ENCODE measurements at places on chromosomes 16 and 17.

DNA sequence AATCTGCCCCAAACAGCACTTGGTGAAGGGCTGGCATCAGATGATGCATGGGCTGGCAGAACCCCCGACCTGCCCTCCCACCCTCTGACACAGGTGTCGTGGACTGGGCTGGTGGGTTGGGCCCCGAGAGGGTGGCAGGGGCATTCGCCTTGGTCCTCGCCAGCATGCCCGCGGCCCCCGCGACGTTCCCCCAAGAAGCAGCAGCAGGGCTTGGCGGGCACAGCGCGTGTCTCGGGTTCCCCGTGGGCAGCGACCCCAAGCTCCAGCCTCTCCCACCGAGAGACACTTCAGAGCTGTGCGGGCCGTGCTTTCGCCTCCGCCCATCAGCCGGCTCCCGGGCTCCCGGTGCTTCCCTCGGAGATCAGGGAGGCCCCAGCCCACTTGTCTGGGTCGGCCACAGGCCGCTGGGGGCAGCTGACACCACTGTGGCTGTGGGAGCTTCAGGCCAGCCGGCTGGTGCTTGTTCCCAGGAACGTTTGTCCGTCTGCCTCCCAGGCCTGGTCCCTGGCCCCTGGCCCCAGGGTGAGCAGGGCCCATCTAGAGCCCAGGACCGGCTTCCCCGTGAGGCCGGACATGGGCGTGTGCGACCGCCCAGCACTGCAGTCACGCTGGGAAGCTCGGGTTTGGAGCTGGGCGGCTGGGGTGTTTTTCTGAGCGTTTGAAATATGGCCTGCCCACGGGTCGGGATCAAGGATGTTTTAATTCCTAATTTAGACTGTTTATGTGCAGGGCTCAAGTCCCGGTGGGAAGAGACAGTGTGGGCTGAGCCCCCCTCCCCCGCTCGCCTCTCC, 16.6 kb downstream of the CACNA1H start:
- DNase-seq: no peak

GRCh38 chr16:66129196-66129595, 237.3 kb upstream of the CDH5 start:
- no peak for DNase-seq

GRCh38 chr16:11639925-11640899, 28.0 kb upstream of the SNN start:
- no peak for DNase-seq

DNA sequence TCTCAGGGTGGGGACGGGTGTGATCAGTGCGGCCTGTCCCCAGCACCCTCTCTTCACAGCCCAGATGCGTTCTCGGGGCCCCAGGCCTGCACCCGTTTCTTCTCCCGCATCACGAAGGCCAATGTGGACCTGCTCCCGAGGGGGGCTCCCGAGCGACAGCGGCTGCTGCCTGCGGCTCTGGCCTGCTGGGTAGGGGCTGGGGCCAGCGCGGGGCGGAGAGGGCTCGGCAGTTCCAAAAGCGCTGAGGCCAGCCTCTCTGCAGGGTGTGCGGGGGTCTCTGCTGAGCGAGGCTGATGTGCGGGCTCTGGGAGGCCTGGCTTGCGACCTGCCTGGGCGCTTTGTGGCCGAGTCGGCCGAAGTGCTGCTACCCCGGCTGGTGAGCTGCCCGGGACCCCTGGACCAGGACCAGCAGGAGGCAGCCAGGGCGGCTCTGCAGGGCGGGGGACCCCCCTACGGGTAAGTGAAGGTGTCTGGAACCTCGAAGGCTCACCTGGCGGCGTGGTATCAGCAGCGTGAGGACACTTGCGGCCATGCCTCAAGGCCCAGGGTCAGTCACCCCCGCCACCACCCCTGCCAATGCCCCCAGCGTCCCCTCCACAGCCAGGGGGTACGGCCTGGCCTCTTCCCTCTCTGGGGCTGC, 4.4 kb downstream of the MSLN start:
- DNase-seq: no peak

GRCh38 chr16:11990702-11991390, 14.3 kb downstream of the SNX29 start:
- DNase-seq: no peak

DNA sequence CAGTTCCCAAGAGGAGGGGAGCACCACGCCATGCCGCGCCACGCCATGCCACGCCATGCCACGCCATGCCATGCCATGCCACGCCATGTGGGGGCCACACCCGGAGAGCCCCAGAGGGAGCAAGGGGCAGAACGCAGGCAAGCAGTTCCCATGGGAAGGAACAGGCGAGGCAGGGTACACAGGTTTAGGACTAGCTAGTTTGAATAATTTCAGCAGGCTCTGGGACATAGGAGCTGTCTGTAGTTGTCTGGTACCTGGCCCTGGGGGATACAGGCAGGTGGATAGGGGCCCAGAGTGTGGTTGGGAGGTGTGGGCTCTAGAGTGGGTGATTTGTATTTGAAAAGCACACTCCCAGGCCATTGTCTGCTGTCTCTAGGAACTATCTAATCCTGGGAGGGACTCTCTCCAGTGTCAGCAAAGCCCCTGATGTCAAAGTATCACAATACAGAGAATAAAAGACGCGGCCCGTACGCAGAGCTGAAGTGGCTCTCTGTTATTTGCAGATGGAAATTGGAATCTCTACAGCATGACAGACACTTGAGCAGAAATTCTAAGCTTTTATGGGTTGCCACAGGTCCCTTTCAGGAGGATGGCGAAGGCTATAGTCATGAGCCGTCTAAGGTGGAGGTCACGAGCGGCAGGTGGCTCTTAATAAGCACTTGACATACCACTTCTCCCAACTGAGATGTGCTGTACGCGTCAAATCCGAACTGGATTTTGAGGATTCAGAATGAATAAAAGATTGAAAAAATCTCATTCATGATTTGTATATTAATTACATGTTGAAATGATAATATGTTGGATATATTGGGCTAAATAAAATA, 220.8 kb upstream of the TNRC6C start:
- DNase-seq: no peak

DNA sequence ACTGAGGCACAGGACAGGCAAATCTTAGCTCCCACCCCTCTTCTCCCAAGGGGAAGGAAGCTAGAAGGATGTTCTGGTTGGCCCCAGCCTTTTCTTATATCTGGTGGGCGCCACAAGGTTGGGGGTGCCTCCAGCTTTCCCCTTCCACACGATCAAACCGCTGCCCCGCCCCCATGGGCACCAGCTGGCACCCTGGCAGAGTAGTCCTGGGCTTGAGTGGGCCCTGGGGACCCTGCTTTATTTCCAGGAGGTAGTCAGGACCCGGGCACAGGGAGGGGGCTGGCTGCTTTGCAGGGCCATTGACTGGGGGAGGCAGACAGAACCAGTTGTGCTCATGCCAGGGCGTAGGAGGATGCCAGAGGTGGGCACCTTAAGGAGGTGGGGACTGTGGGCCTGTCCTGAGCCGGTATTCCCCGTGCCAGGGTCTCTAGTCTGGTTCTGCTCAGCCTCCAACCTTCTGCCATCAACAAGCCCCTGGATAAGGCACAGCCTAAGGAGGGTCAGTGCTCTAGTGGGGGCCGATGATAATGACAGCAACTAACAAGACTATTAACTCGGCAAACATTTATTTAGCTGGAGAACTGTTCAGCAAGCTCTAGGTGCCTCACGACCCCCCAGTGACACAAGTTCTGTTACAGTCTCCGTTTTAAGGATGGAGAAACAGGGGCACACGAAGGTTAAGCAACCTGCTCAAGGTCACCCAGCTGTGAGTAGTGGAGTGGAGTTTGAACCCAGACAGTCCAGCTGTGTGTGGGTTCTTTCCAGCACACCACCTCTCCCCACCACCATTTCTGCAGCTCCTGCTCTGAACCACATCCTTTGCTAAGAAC, 7.6 kb upstream of the PPP1R1B start:
- no peak for DNase-seq

DNA sequence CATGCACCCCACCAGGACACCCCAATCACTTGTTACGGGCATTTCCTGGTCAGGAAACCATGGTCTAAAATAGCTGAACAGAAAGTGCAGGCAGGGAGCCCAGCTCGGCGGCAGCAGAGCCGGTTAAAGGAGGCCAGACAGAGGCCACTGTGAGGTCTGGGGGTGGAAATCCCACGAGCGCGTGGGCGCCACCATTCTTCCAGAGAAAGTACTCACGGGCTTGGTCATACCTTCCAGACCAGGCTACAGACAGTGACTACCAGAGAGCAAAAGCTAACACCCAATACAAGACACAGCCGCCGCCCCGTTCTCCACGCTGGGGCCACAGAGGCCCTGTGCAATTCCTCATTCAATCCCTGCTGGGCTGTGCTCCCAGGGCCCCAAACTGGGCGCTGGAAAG, 11.9 kb downstream of the CEP131 start:
- no peak for DNase-seq

DNA sequence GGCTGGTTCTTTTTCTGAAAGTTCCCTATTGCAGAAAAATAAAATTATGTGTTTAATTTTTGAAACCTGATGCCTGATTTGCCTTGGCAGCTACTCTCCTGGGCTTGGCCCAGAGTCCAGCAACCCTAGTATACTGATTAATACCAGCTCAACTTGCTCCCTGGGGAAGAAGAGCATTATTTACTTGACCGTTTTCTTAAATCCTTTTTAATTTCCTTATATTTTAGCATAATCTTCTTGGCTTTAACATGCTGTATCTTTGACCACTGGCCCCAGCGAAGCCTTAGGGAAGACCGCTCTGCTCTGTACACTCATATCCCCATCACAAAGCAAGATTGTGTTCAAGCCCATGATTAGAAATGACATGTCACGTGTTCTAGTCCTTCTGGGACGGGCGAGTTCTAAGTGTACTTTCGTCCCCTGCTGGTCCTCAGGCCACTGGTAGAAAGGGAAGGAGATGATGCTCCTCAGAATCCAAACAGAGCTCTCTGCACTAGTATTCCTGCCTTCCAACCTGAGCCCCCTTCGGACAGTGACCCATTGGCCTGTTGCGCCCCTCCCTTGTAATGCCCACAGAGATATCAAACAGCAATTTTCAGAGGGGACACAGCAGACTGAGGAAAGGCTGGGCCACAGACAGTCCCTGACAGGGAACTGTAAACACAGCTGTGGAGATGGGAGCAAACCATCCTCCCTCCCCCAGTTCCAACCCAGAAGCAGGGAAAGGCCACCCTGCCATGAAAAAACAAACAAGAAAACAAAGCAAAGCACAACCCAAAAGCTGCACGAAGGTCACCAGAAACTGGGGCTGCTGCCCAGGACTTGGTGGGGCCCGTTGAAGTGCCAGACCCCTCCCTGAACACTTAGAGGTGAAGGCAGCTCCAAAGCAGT, 4.3 kb upstream of the EZH1 start:
- DNase-seq: no peak

DNA sequence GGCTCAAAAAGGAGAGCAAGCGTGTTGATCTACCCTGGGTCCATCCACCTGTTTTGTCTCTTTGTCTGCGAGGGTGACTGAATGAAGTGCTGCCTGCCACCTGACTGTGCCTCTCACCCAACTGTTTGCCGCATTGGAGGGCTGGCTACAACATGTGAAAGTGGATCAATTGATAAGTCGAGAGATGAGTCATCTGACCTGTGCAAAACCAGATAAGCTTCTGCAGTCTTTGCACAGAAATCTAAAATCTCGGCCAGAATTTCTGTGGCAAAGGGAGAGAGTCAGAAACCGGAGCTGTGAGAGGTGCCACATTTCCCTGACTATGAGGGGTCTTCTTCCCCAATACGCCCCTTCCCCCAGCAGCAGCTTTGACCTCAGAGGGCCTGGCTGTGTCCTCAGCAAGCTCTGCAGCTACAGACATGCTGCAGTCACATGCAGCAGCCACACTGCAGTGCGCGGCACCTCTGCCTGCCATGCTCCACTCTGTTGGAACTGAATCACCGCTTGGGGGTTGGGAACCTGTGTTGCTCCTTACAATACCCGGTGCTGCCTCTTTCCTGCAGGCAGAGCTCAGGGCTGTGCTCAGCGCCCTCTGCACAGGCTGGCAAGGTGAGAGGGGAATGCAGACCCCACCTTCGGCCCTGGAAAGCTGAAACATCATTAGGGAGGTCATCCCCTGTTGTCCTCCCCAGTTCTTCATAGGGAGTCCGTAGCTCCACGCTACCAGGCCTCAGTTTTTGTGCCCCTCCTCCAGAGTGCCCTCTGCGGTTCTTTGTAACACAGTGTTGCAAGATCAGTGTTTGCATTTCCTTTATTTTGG, 16.2 kb upstream of the HAS3 start:
- DNase-seq: peak; percentile 40

DNA sequence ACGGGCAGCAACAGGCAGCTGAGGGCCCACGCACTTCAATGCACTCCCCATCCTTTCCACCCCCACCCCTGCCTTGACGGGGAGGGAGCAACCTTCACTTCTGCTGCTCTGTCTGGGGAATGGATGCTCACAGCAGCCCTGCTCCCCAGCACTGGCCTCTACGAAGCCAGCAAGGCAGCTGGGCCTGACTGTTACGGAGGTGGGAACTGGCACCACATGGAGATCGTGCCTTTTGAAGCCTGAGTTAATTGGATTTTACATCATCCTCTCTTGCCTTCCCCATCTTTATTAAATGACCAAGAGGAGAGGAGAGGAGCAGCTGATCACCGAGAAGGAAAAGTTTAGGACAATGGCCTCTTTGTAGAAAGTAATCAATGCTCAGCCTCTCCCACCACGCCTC, 187.0 kb upstream of the RPL38 start:
- DNase-seq: no peak

DNA sequence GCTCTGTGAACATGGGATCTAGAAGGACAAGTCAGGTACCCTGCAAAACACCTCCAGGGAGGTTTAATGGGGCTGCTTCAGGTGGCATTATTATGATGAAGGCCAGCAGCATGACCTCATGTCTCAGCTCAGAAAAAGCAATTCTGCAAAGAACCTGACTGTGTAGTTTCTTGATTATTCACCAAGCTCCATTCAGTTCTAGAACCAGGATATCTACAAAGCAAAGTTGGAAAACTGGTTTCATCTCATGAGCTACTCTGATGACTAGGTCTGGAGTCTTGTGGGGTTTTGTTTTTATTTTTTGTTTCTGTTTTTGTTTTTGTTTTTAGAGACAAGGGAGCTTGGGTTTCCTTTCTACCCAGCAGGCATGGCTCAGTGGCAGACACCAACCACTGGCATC, 19.0 kb upstream of the LRRC37A3 start:
- no peak for DNase-seq

- peak; percentile 31 for DNase-seq
These were observed 460 bp downstream of the ELOB start for GRCh38 chr16:2776500-2777139.

GRCh38 chr17:56262803-56263202, 109.5 kb downstream of the ANKFN1 start:
- DNase-seq: no peak

GRCh38 chr16:71843572-71843971, 2.2 kb upstream of the ATXN1L start:
- no peak for DNase-seq

DNA sequence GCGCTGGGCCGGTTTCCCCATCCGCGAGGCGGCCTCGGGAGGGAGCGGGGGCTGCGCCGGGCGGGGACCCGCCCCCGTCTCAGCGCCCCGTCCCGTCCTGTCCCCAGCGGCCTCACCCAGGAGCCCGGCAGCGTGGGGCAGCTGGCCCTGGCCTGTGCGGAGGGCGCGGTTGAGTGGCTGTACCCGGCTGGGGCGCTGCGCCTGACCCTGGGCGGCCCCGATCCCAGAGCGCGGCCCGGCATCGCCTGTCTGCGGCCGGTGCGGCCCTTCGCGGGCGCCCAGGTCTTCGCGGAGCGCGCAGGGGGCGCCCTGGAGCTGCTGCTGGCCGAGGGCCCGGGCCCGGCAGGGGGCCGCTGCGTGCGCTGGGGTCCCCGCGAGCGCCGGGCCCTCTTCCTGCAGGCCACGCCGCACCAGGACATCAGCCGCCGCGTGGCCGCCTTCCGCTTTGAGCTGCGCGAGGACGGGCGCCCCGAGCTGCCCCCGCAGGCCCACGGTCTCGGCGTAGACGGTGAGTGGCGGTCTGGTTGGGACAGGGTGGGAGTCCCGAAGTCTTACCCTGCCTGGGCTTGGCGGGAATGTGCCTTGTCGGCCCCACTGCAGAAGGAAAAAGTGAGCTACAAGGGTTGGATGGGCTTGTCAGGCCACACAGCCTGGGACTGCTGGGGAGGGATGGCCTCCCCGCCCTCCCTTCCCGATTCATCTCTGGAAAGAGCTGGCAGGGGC, 720 bp downstream of the METRN start:
- no peak for DNase-seq
